ENCODE measurements at places on chromosomes 7 and 10.

- no peak for DNase-seq
These were observed 11.5 kb upstream of the LIPA start for GRCh38 chr10:89263091-89263490.

- no peak for DNase-seq
These were observed 571.0 kb downstream of the SH2D4B start for GRCh38 chr10:81108516-81109199.

DNA sequence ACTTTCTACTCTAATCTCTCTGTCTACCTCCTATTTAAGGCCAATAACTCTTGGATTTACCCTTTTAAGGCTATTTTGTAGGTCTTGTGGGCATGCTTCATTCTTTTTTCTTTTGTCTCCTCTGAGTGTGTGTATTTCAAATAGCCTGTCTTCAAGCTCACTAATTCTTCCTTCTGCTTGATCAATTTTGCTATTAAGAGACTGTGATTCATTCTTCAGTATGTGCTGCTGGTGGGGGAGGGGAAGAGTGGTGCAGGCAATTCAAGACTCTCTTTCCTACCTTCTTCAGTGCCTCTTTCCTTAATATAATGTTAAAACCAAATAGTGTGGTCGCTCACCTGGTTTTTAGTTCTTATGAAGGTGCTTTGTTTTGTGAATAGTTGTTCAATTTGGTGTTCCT is 20.0 kb downstream of the ABCB1 start:
- no peak for DNase-seq

DNA sequence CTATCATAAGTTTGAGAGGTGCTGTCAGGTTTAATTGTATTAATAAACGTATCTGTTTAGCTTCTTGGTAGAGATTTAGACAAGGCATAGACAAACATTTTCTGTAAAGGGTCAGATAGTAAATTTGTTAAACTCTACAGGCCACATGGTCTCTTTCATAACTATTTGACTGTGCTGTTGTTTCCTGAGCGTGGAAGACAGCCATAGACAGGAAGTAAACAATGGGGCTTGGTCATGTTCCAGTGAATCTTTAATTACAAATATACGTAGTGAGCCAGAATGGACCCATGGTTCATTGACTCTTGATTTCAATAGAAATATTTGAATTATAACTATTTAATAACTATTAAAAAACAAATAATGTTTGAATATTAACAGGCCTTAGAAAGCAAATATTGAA is 451.1 kb downstream of the SH2D4B start:
- DNase-seq: no peak

DNA sequence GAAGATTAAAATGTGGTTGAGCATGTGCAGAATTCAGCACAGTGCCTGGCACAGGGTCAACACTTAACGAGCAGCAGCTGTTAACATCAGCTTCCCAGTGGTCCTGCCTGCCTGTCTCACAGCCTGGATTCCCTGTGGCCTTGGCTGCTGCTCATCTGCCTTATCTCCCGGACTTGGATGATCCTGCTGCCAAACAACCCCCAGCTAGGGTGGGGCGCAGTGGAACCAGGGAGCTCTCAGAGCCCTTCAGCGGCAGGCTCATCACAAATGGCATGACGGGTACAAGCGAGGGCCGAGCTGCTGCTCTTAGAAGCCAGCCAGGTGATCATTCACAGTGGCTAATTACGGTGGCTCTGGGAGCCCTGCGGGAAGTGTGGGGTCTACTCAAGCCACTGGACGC is 13.0 kb upstream of the SMARCD3 start:
- DNase-seq: no peak

GRCh38 chr7:131538813-131539179 is 17.6 kb downstream of the PODXL start:
- DNase-seq: no peak

- no peak for DNase-seq
These were observed 237.7 kb upstream of the MBL2 start for GRCh38 chr10:53009961-53010907.

DNA sequence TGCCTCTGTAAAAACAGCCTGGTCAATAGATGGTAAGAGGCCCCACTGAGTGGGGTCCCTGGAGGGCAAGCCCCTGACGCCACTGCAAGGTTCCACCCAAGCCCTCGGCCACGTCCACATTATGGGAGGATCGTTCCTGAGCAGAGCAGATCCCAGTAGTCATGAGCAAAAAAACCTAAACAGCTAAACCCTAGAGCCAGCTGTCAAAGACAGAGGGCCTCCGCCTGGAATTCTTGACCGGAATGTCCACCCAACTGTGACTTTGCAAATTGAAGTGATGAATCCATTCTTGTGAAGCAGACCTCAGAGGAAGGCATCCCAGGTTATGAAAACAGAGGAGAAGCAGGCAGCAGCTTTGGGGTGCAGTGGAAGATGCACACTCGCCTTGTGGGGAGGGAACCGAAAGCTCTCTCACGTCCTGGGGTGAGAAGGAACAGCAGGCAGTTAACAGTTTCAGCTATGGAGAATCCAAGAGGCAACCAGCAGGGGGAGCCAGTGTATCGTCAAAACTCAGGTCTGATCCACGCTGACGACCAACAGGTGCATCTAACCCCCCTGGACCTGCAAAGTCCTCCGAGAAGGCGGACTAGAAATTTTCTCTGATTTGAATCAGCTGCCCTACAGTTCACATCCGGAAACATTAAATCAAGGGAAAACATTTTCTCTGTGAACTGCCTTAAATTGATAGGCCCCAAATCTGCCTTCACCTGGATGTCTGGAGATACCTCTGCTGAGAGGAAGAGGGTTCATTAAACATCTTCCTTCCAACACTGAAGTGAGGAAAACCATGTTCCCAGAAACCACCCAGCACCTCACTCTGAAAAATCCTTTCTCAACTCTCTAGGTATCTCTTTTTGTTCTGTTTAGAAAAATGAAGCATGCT is 139.1 kb upstream of the PFKP start:
- peak; percentile 11 for DNase-seq

DNA sequence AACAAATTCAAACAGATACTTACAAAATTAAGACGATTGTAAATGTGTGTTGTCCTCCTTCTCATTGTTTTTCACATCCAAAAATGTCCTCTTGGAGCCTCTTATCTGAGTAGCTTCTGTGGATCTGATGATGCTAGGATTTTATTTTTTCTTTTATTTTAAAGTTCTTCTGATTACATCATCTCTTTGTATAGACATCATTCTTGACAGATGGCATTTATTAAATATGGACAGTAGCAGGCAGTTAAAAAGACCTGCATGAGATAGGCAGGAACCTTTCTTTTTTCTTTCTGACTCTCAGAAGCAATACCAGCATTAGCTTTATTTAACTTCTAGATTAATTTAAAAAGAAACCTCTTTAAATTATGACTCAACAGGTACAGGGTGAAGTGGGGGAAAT is at the start of gene RPA3:
Gene RPA3 (minus strand): TSS at position 116 of the 400 bp plus-strand sequence. CDS start 78,189 bp downstream, outside the sequence.
- no peak for DNase-seq
